T-helper 9 cell (primary cell): ENCODE measurements at places on chromosomes 7 and 10.

DNA sequence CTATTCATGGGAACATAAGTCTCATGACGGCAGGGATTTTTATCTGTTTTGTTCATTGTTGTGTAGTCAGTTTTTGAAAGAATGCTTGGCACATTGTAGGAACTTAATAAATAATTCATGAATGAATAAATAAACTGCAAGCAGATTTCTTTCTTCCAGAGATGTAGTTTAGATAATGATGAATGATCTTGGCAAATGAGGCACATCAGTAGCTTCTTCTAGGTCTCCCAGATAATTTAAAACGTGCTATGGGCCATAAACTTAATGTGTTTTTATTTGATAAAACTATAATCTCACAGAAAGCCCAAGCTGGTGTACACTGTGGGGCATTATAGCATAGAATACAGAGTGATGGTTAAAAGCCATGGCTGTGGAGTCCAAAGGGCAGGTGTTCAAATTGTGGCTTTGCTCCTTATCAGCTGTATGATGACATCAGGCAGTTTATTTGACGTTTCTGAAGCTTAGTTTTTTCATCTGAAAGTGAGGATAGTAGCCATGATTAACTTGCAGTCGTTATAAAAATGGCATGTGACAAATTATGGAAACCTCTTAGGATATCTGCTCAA lies 3.5 kb downstream of the MGAM start:
- DNase-seq, result no peak

DNA sequence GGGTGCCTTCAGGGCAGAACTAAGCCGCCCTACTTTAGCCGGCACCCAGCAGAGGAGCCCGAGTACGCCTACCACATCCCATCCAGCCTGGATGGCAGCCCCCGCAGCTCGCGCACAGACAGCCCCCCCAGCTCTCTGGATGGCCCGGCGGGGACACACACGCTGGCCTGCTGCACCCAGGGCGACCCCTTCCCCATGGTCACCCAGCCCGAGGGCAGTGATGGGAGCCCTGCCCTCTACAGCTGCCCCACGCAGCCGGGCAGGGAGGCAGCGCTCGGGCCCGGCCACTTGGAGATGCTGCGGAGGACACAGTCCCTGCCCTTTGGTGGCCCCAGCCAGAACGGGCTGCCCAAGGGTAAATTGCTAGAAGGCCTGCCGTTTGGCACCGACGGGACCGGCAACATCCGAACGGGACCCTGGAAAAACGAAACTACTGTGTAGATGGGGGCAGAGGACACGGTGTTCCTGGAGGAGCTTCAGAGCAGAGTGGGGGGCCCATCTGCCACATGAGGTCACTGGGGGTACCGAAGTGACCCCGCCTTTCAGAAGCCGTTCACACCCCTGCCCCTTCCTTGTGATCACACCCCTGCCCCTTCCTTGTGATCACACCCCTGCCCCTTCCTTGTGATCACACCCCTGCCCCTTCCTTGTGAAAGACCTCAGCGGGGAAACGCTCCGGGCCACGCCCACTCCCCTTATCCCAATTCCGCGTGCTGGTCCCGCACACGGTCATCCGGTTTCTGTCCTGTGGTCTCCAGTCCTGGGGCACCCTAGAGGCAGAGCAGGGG lies 30.8 kb upstream of the KNDC1 start:
- DNase-seq, result no peak

DNA sequence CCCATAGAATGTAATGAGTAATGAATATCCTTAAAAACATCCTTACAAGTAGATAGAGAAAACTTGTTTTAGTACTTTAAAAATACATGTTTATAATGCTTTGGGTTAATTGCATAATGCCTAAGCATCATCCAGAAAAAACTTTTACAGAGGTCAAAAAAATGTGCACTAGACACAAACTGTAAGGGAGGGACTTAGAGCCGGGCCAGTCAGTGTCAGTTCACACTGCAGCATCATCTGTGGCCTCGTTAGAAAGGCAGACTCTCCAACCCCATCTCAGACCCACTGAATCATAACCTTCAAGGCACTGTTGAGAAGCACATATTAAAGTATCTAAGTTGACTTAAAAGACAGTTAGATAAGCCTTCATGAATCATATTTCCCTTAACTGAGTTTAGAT lies 230.1 kb upstream of the PRPS1L1 start:
- DNase-seq, result no peak

DNA sequence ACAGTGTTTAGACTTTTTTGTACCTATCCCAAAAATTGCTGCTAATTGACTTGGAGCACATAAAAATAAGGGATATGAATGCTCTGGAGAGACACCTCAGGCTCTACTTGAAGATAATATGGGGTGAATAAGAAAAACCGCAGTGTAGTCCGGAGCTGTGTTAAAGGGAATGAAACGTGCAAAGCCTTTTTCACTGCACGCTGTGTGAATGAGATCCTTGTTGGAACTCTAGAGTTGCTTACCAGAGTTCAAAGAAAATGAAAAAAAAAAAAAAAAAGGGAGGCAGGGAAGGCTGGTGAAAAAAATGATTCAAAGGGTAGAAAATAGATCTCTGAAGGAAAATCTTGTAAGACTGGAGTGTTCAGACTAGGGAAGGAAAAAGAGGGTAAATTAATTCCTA lies 226.6 kb downstream of the LRMDA start:
- no peak for DNase-seq

DNA sequence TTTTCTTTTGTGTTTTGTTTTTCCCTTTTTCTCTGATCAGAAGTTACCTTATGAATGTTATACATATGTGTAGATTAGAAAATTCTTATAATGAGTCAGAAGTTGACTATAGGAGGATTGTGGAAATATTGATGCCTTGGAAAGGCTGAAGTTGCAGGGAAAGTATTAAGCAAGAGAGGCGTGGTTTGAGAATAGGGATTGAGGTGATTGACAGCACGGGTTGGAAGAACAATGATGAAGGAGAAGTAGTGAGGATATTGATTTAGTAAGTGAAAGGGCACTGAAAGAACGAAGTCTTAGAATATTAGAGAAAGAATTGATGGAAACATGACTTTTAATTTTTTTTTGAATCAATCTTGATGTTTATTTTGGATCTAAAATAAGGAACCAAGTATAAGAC lies 176.0 kb downstream of the EXOC4 start:
- DNase-seq, result no peak

DNA sequence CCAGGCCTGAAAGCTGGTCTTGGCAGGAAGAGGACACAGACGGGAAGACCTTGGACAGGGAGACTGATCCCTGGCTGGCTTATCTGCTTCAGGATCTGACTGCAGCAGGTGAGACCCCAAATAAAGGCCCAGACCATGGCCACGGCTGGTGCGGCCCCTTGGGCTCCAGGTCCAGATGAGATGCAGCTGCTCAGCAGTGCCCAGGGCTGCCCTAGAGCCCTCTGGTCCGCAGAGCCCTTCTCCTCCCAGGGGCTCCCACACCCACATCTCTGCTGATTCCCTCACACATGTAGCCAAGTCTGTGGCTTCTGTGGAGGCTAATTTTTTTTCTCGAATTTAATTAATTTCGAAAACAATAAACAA lies 46.3 kb downstream of the VIPR2 start:
- DNase-seq, result no peak

GRCh38 chr10:4849555-4850242 lies 23.7 kb downstream of the AKR1E2 start:
- peak; percentile 84 for DNase-seq

GRCh38 chr10:68073631-68074030 lies 1.5 kb downstream of the HERC4 start:
- DNase-seq, result no peak

GRCh38 chr7:96670338-96671289 lies 39.0 kb downstream of the SEM1 start:
- no peak for DNase-seq

GRCh38 chr10:99296605-99297004 lies 32.6 kb upstream of the CNNM1 start:
- DNase-seq, result no peak

DNA sequence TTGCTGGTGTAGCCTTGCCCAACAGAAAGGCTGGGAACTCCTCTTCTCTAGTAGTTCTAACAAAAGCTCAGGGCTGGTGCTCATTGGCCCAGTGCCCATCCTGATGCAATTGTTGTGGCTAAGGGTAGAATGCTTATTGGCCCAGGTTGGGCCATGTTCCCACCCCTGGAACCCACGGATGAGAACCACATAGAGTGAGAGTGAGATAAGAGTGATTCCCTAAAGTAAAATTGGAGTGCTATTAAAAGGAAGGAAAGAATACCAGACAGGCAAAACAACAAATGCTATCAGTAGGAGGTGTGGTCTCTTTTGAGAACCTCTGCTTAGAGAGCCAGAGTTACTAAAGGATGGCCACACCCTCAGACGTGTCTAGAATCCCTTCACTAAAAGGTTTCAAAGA lies 49.2 kb downstream of the LGI1 start:
- DNase-seq, result no peak

GRCh38 chr10:23694446-23694920 lies 255.6 kb downstream of the OTUD1 start:
- DNase-seq, result no peak

- DNase-seq, result no peak
These were observed 538.5 kb downstream of the INHBA start for GRCh38 chr7:41164440-41164839.

GRCh38 chr10:93039721-93040120 lies 20.9 kb upstream of the CYP26C1 start:
- DNase-seq, result no peak

DNA sequence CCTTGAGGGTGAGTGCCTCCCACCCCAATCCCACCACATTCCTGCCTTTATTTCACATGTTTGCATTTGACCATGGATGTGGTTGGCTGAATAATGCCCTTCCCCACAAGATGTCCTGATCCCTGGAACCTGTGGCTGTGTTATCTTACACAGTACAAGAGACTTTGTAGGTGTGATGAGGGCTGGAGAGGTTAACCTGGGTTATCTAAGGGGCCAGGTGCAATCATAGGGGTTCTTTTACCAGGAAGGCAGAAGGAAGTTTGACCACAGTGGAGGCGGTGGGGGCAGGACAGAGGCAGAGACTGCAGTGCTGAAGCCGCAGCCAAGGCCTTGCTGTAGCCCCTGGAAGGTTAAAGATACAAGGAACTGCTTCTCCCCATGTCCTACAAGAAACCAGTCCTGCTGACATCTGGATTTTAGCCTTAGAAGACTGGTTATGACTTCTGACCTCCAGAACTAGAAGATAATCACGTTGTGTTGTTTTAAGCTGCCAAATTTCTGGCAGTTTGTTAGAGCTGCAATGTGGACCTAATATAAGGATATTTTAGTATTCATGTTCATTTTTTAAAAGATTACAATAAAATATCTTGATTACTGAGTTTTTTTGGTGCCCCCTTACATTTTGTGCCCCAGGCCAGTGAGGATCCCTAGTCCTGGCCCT lies 136.6 kb downstream of the ARHGAP22 start:
- no peak for DNase-seq

DNA sequence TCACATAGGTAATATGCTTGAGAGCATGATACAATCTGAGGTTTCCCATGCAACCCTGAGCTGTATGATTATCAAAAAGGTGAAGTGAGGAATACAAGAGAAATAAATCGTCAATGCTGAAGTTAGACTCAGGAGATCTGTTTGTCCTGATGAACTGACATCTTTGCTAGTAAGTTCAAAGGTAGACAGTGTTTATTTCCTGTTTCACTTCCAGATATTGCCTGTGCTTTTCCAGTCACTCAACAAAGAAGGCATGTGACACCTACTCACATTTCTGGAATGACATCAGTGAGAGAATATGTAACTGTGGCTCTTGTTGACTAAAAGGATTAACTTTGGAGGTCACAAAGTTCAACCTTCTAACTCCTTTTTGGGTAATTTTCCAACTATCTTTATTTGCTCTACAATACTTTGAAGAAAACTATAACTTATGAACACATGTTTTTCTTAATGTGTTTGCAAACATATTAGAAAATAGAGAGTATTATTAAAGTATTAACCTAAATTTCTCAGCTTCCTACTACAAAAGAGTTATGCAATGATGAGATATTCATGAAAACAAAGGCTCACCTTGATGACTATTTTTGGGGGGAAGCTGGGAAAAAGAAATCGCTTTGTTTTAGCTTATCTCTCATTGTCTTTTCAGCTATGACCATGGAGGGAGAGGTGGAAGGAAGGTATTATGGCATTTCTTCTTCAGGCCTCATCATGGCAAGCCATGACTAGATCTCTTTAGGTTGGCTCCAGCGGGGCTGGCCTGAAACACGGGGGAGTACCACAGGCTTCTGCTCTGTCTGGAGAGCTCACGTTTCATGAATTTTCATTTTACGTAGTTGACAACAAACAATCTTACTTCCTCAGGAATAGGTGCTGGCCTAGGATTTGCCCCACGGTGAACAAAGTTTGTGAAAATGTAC lies 214.7 kb upstream of the SLC26A5 start:
- DNase-seq, result no peak

- DNase-seq, result no peak
These were observed 235.0 kb downstream of the CCSER2 start for GRCh38 chr10:84563355-84563754.

- DNase-seq, result no peak
These were observed 62.4 kb downstream of the ARHGAP12 start for GRCh38 chr10:31866118-31866670.

DNA sequence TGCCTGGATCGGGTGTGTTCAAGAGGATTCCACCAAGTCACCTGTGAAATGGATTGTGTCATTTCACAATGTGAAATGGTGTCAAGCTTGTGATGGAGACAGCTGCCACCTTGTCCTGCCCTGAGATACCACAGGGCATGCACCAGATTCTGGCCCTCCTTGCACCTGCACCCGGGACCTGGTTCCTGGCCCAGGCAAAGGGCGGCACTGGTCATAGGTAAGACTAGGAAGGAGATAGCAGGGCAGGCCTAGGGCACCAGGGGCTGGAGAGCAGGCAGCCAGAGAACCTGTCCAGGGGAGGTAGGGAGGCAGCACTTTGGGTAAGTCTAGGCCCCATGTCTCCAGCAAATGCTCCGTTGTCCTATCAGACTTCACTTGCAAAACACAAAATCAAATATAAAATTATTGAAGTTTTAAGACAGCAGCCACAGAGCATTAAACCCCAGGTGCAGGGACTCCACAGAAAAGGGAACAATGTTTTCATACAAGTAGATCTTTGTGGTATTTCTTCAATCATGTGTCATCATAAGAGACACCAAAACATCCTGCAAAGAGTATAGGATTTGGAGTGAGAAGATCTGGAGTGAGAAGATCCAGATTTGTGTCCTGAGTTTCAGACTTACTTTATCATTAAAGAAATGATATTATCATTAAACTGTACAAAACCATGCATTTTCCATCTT lies 22.7 kb upstream of the ZNF800 start:
- no peak for DNase-seq

DNA sequence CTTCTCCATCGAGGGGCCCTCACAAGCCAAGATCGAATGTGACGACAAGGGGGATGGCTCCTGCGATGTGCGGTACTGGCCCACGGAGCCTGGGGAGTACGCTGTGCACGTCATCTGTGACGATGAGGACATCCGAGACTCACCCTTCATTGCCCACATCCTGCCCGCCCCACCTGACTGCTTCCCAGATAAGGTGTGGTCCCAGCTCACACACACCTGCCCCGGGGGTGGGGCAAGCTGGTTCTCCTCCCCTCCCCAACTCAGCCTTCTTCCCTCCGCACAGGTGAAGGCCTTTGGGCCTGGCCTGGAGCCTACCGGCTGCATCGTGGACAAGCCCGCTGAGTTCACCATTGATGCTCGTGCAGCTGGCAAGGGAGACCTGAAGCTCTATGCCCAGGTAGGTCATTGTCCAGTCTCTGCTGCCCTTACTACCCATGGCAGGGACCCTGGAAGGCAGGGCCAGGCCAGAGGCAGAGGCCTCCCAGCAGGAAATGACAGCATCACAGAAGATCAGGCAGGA lies 11.0 kb downstream of the FLNC start:
- no peak for DNase-seq
